Astrocyte (in vitro differentiated cells and primary cell): ENCODE measurements at places on chromosomes 3 and 15.

- DNase-seq = no peak
Measured at GRCh38 chr3:42148086-42148848, 57.1 kb downstream of the TRAK1 start.

GRCh38 chr3:158950178-158950901, 148.5 kb downstream of the MFSD1 start:
- no peak for DNase-seq

DNA sequence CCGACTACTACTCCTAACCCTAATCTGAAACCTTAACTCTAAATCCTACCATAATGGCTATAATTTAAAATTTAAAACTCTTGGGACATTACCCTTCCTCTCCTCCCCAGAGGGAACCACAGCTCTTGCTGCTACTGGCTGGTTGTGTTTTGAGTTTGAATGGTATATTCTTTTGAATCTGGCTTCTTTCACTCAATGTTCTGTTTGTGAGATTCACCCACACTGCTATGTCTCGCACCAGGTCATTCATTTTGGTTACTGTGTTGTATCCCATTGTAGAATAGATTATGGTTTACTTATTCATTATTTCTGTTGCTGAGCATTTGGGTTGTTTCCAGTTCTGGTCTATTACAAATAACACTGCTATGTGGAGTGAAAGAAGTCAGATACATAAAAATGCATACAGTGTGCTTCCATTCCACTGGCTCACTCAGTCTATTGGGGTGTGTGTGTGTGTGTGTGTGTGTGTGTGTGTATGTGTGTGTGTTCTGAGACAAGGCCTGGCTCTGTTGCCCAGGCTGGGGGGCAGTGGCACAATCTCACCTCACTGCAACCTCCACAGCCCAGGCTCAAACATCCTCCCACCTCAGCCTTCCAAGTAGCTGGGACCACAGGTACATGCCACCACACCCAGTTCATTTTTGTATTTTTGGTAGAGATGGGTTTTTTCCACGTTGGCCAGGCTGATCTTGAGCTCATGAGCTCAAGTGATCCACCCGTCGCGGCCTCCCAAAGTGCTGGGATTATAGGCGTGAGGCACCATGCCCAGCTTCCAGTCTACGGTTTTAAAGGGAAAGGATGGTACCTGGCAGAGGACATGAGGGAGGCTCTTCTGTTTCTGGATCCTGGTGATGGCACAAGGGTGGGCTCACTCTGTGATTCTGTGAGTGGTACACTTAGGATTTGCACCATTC, 19.2 kb upstream of the SYNM start:
- DNase-seq = peak; percentile 87

DNA sequence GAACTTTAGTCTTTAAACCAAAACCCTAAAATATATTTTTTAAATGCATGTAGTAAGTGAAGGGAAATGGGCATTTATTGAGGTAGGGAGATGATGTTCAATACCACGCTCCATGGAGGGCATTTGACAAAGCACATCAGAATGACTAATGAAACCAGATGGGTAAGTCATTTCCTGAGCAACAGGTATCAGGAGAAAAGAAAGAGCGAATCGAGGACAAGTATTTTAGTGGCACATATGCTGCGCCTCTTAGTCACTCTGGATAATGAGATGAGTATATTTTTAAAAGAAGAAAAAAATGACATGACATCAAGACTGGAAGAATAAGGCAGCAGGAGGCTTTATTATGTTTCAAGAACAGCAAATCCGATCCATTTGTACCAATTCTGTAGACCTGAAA, 129.0 kb upstream of the ARHGEF3 start:
- DNase-seq = peak; percentile 36

DNA sequence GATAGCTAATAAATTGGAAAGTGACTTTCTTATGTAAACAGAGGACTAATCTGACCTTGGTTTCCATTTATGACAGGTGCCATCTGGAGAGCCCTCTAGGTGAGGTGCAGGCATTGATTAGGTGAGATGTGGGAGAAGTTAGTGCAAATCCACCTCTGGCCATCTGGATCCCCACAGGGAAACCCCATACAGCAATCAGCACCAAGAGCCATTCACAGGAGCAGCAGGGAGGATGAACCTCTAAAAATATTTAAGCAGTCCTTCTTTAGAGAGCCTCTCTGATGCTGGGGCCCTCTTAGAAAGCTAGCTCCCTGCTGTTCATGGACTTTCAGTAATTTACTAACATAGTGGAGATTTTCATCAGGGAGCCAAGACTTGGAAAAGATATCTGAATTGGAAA, 69.3 kb downstream of the CLSTN2 start:
- DNase-seq = no peak

DNA sequence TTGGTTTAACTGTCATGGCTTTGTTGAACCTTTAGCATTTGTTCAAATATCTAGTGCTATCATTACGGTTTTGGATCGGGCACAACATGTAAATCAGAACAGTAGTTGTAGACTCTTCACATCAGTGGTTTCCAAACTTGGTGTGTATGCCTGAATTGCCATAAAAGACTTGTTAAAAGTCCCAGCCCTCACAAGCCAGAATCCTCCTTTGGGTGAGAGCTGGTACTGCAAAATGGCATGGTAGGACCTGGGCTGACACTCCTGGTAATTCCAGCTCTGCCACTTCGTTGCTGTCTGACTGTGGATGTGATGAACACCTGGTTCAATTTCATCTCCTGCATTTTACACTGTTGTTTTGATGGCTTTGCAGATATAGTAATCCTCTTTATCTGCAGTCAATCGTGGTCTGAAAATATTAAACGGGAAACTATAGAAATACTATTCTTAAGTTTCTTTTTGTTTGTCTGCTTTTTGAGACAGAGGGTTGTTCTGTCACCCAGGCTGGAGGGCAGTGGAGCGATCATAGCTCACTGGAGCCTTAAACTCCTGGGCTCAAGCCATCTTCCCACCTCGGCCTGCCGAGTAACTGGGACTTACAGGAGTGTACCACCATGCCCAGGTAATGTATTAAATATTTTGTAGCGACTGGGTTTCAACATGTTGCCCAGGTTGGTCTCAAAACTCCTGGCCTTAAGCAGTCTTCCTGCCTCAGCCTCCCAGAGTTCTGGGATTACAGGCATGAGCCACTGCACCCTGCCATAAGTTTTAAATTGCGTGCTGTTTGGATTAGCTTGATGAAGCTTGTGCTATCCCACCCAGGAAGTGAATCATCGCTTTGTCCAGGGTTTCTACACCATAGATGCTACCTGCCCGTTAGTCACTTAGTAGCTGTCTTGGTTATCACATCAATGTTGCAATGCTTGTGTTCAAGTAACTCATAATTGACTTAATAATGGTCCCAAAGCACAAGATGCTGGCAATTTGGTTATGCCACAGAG, 61.6 kb downstream of the RAB7A start:
- peak; percentile 77 for DNase-seq

GRCh38 chr3:64593350-64593749, 94.5 kb downstream of the ADAMTS9 start:
- DNase-seq = no peak

GRCh38 chr15:67955252-67955651, 98.9 kb upstream of the PIAS1 start:
- DNase-seq = no peak

- DNase-seq = no peak
Measured at GRCh38 chr3:44265815-44266214, 24.1 kb downstream of the TOPAZ1 start.

GRCh38 chr3:138567403-138567802, 26.7 kb downstream of the CEP70 start:
- no peak for DNase-seq

- DNase-seq = peak; percentile 83
Measured at GRCh38 chr3:190709351-190709773, 153.1 kb downstream of the GMNC start.

- DNase-seq = no peak
Measured at GRCh38 chr3:30004481-30004880, 601.9 kb upstream of the TGFBR2 start.

DNA sequence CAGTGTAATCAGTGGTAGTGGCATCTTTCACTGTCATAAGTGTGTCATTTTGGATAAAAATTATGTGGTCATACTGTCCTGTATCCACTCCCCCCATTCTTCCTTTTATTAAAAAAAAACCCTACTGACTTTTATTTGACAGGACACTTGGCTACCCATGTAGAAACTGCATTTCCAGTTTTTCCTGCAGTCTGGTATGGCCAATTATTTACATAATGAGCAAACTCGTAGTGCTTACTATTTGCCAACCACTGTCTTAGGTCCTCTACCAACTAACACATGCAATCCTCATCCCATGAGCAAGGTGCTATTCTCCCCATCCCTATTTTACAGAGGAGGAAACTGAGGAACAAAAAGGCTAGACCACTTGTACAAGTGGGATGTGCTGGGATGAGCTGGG, 129.1 kb downstream of the MECOM start:
- DNase-seq = no peak

- peak; percentile 93 for DNase-seq
Measured at GRCh38 chr3:88957711-88958439, 149.5 kb upstream of the EPHA3 start.

DNA sequence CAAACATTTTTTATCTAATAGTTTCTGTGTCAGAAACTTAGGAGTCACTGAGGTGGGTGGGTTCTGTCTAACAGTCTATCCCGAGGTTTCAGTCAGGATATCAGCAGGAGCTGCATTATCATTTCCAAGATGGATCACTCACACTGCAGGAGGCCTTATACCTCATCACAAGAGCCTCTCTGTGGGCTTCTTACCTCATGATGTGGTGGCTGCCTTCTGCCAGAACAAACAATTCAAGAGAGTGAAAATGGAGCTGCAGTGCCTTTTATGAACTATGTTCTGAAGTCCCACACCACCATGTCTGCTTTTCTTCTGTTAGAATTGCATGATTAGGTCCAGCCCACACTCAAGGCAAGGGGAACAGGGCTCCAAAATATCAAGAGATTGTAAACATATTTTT, 27.9 kb downstream of the RFX7 start:
- DNase-seq = peak; percentile 95

GRCh38 chr3:132721479-132722164, 587 bp downstream of the NPHP3 start:
- DNase-seq = peak; percentile 65

DNA sequence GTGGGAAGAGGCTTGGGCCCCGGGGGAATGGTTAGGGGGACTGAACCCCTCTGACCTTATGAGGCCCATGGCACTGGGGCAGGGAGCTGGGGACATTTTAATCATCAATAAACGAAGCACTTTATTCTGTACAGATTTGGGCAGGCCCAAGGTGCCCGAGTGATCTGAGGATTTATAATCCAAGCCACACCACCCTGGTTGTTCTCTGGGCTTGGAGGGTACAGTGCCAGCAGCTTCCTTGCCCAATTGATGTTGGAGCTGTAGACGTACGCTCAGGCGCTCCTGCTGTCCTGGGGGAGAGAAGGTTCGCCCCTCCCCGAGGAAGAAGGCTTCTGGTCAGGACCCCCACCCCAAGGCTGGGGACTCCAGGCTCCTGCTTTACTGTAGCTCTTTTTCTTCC, 12.5 kb downstream of the ZBTB47 start:
- DNase-seq = no peak

- DNase-seq = no peak
Measured at GRCh38 chr3:191388823-191389222, 58.5 kb upstream of the UTS2B start.

GRCh38 chr3:69999140-70000027, at the start of gene SAMMSON:
TSS of gene SAMMSON (plus strand) at chr3:69999733.
- peak; percentile 65 for DNase-seq

GRCh38 chr3:73765878-73766545, 141.3 kb upstream of the PDZRN3 start:
- peak; percentile 18 for DNase-seq
